NCI-H1694 (cell line): ENCODE measurements at places on chromosomes 3 and 15.

DNA sequence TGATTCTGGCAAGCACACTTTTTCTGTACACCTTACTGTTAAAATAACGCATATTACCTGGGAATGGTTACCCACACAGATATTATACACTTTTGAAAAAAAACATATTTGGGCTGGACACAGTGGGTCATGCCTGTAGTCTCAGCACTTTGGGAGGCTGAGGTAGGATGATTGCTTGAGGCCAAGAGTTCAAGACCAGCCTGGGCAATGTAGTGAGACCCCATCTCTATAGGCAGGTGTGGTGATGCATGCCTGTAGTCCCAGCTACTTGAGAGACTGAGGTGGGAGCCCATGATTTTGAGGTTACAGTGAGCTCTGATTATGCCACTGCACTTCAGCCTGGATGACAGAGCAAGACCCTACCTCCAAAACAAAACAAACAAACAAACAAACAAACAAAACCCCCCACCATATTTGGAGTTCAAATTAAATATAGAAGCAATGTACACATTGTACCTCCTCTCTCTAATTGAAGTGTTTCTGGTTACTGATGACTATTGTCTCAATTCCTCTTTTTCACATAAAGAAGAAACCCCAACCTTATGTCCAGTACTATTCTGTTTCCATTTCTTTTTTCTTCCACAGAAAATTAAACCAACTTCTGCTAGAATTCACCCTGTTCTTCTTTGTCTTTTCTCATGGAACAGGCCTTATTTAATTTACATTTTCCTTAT lies 152.6 kb upstream of the UMPS start:
- DNase-seq, result no peak

DNA sequence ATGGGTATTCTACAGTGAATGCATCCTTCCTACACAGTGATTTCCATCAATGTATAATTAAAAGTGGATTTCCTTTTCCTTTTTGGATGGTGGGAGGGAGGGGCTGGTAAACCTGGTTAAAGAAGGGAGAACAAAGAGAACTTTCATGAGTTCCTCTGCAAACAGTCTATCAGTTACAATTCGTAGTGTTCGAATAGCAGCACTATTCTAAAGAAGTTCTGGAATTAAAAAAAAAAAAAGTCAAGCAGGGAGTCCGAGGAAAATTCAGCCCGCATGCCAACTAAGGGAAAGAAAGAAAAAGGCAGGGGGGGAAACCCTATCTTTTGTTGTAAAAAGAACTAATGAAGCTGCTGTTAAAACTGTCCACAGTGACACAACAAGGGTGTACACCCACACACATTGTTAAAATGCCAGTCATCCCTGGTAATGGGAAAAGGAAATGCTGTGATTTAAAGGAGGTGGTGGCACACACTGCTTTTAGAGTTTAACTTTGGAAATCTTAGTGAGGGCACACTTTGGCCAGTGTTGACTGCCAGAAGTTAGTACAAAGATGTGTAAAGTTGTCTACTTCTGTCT lies 521.2 kb downstream of the ZIC1 start:
- DNase-seq, result no peak

GRCh38 chr3:129336093-129336706 lies 57.5 kb downstream of the HMCES start:
- no peak for DNase-seq

DNA sequence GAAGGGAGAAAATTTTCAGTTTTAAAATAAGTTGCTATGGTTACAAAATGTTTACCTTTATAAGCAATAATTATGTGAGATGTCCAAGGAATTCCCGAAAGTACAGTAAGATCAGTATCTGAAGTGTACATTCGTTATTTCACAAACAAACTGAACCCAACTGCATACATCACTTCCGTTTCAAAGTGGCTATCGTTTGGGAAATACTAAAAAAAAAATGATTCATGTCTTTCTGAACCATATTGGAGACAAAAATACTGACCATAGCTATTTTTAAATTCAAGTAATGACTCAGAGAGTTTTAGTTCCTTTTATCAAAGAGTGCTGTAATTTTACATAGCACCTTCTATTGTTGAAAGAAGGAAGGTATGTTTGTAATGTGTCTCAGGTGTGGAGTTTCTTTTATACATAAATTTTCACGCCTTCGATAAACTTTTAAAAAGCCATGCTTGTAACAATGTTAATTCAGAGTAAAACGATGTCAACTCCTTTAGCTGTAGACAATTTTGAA lies 8.0 kb upstream of the ANKRD28 start:
- DNase-seq, result no peak

- no peak for DNase-seq
These were observed 792 bp downstream of the TPRA1 start for GRCh38 chr3:127589600-127590281.

DNA sequence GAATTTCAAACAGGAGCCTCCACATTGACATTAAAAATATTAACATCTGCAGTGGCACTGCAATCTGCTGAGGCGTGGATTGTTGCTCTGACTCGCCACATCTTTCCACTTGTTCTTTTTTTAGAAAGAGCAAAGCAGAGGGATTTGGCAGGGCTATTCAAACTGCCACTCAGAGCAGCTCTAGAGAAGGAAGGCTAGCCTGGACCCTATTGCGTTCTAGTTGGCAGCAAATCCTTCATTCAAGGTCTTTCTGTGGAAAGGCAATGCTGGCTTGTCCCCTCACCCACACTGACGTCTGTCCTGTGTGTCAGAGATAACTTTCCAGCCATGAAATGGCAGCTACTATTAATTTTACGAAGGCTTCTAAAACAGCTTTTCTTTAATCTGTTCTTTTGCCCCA lies 483.2 kb upstream of the SGO1 start:
- DNase-seq, result peak; percentile 57

- DNase-seq, result no peak
These were observed 20.1 kb upstream of the SELENOT start for GRCh38 chr3:150583028-150583427.

- no peak for DNase-seq
These were observed 357.2 kb downstream of the CLSTN2 start for GRCh38 chr3:140292170-140292569.

DNA sequence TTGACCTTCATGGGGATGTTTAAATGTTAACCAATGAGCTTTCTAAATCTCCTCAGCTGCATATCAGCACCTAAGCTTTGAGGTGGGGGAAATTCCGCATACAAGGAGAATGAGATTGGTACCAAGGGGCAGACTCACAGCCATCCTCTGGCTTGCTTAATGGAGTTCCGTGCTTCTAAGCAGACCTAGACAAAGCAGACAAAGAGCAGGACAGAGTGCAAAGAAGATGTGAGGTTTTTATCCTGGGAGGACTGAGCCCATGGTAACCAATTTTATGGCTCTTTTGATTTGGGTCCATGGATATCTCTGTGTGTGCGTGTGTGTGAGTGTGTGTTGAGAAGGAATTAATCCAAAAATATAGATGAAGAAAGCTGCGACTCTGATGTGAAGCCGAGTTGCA lies 7.5 kb downstream of the TAFA4 start:
- no peak for DNase-seq

- DNase-seq, result no peak
These were observed 31.1 kb downstream of the CYP11A1 start for GRCh38 chr15:74336061-74337005.

DNA sequence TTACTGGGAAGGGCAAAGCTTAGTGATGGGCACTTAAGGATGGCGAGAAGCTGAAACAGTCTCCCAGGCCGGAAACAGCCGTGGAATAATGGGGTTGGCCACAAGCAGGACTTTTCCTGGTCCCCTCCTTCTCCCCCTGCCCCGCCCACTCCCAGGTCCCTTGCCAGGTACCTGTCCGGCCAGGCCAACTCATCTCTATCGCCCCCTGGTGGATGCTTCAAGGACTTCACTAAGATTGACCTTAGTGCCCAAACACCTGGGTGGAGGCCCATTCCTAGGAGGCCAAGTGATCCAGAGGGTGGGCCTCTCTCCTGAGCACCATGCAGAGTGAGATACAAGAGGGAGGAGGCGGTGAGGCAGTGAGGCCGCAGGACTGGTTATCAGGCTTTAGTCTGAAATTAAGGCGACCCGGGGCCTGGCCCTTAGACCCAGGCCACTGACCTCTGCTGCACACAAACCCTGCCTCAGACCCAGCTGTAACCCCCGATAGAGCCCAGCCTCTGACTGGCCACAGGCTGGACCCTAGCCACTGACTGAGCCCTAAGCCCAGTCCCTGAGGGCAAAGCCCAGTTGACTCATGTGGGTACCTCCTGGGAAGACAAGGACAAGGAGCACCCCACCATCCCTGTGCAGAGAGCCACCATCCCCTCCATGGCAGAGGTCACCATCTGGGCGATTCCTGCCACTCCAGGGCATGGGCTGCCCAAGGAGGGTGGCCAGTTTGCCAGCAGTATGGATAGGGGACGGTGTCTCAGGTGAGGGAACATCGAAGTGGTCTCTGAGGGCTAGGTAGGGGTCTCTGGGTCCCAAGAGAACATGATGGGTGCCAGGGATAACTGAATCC lies 37.6 kb downstream of the VIPR1 start:
- DNase-seq, result no peak
